ENCODE measurements at places on chromosomes 2 and 18. TPM values are rescaled to one million over a fixed set of nuclear protein-coding genes. Genes with fewer than 3 reads are reported as not detected.

Gene BCL11A
- 0.99 TPM for total RNA-seq

Gene TBR1
- not detected for total RNA-seq

Gene BMP10
- not detected for total RNA-seq

GRCh38 chr18:26002375-26002910 lies 88.0 kb downstream of the SS18 start:
- DNase-seq, result no peak
- H3K27me3 ChIP-seq, result no peaks in the 10 kb centered on the region
- no peak overlapping the region for H3K27ac ChIP-seq
- no peaks in the 10 kb centered on the region for H3K4me1 ChIP-seq

Gene SOX11
- total RNA-seq, result not detected

GRCh38 chr18:49917742-49918141 lies 104.4 kb upstream of the ACAA2 start:
- no peaks in the 10 kb centered on the region for H3K4me1 ChIP-seq
- DNase-seq, result no peak
- no peak overlapping the region for H3K4me3 ChIP-seq
- no peak overlapping the region for H3K27ac ChIP-seq
- H3K36me3 ChIP-seq, result no peaks in the 10 kb centered on the region
